ENCODE measurements at places on chromosomes 7 and 10.

DNA sequence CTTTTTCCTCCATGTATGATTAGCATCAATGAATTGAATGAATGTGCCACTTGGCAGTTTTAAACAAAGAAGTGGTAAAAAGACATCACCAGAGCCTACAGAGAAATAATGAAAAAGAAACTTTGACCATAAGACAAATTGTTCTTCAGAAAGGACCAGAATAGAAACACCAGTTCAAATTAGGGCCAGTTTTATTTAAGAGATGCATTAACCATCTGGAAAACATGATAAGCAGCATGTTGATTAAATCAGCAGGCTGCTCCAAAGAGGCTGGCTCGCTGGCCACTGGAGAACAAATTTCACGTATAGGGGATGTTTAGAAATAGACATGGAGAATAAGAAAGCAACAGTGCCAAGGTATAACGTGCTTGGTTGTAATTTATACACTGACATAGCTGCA, 242.3 kb upstream of the AOAH start:
- H3K36me3 ChIP-seq = peaks cover 16% of the 10 kb centered on the region
- H3K27ac ChIP-seq = no peak overlapping the region
- H3K27me3 ChIP-seq = no peaks in the 10 kb centered on the region
- peaks cover 50% of the 10 kb centered on the region for H3K4me1 ChIP-seq
- DNase-seq = no peak

DNA sequence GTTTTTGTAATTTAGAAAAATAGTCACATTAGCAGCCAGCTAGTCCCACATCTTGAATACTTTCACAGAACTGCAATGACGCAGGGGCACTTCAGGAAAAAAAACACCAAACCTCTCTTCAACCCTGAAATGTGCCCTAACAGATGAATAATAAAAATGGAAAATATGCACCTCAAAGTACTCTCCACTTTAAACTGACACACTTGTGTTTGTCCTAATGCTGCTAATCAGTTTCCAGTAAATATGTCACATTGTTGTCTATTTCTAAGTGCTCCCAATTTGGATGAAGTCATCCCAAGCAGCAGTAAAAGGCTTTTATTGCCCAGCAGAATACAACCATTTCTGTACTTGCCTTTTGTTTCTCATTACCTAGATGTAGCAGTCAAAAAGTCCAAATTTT, 86.7 kb downstream of the PARD3 start:
- peaks cover 6% of the 10 kb centered on the region for H3K27me3 ChIP-seq
- H3K4me1 ChIP-seq = no peaks in the 10 kb centered on the region
- H3K4me3 ChIP-seq = no peak overlapping the region
- DNase-seq = no peak
- H3K36me3 ChIP-seq = no peaks in the 10 kb centered on the region

DNA sequence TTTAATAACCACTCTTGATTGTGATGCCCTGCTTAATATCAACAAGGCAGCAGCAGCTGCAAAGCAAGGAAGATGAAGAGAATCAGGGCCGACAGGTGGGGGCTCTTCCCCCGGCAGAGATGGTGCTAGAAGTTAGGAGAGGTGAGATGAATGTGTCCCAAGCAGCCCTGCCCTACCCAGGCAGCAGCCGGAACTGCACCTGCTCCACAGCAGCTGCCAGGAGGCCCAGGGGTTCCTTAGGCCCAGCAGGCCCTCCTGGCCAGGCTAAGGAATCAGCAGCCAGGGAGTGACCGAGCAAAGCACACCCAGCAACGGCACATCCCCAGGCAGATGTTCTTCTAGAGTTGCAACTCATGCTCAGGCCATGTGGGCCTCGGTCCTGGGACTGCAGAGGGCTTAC, 17.9 kb downstream of the AFAP1L2 start:
- H3K36me3 ChIP-seq = no peaks in the 10 kb centered on the region
- H3K4me3 ChIP-seq = no peak overlapping the region
- H3K4me1 ChIP-seq = peaks cover 9% of the 10 kb centered on the region
- H3K27me3 ChIP-seq = peaks cover 34% of the 10 kb centered on the region
- H3K27ac ChIP-seq = no peak overlapping the region

GRCh38 chr10:51363415-51363814, 289.1 kb downstream of the PRKG1 start:
- H3K27me3 ChIP-seq = no peaks in the 10 kb centered on the region
- H3K36me3 ChIP-seq = no peaks in the 10 kb centered on the region
- no peak overlapping the region for H3K4me3 ChIP-seq

DNA sequence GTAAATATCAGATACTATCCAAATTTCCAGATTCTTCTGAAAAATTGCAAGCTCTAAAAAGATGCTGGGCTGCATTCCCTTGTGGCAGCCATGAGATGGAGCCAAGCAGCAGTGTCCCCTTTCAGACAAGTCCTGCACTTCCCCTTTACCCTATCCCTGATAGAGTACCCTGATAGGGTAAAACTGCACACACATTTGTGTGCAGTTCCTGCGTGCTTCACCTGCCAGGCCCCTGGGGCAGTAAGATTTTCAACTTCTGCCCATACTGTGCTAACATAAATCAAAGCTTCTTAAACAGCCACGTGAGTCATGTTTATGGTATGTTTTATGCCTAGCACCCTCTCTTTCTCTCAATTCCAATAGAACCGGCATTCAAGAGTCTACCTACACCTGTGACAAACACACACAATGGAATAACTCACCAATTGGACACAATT, 52.2 kb downstream of the IFIT5 start:
- peaks cover 24% of the 10 kb centered on the region for H3K27me3 ChIP-seq
- peaks cover 11% of the 10 kb centered on the region for H3K4me1 ChIP-seq
- no peak overlapping the region for H3K4me3 ChIP-seq
- H3K36me3 ChIP-seq = no peaks in the 10 kb centered on the region
- H3K27ac ChIP-seq = no peak overlapping the region

GRCh38 chr10:95333997-95334804, 43.4 kb upstream of the PDLIM1 start:
- H3K27ac ChIP-seq = no peak overlapping the region
- H3K4me1 ChIP-seq = no peaks in the 10 kb centered on the region
- no peak overlapping the region for H3K4me3 ChIP-seq
- no peak for DNase-seq

GRCh38 chr10:124180044-124180745, 86.8 kb upstream of the CHST15 start:
- H3K4me1 ChIP-seq = peaks cover 4% of the 10 kb centered on the region
- DNase-seq = no peak
- no peaks in the 10 kb centered on the region for H3K36me3 ChIP-seq
- no peak overlapping the region for H3K4me3 ChIP-seq
- peaks cover 6% of the 10 kb centered on the region for H3K27me3 ChIP-seq

DNA sequence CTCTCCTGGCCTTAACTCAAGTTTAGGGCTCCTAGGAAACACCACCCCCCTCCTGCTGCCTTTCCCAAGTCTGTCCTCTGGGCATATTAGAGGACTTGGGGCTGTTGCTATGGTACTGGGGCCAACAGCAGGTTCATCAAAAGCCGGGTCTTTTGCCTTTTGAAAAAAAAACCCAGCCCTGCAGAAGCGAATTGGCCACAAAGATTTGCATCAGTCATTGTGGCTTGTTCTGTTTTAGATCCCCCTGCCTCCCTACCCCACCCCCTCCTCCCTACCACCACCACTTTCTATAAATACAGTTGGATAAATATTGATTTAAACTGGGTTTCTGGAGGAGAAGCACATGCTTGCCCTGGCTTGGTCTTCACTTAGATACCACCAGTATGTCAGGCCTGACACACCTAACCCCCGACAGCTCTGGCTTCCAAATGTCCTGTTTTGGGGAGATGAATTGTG, 7.0 kb downstream of the MXI1 start:
- peaks cover 29% of the 10 kb centered on the region for H3K4me1 ChIP-seq
- H3K27ac ChIP-seq = no peak overlapping the region
- H3K27me3 ChIP-seq = peaks cover 37% of the 10 kb centered on the region

DNA sequence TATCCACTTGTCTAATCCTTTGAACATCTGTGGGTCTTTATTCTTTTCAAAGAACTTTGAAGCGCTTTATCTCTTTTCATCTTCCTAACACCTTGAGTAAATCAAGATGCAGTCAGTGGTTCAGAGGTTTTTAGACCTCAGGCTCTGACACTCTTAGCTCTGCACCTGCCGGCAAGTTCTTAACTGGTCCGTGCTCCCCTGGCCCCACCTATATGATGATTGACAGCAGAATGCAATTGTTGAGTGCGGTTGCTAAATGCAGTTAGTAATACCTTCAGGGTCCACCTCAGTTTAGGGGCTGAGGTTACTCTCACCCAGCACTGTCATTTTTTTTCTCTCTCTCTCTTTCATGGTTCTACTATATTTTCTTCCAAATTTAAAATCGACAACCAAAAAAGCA, 854.2 kb upstream of the AUTS2 start:
- H3K27me3 ChIP-seq = no peaks in the 10 kb centered on the region
- H3K4me3 ChIP-seq = no peak overlapping the region
- H3K4me1 ChIP-seq = no peaks in the 10 kb centered on the region
- DNase-seq = no peak
- no peak overlapping the region for H3K27ac ChIP-seq

DNA sequence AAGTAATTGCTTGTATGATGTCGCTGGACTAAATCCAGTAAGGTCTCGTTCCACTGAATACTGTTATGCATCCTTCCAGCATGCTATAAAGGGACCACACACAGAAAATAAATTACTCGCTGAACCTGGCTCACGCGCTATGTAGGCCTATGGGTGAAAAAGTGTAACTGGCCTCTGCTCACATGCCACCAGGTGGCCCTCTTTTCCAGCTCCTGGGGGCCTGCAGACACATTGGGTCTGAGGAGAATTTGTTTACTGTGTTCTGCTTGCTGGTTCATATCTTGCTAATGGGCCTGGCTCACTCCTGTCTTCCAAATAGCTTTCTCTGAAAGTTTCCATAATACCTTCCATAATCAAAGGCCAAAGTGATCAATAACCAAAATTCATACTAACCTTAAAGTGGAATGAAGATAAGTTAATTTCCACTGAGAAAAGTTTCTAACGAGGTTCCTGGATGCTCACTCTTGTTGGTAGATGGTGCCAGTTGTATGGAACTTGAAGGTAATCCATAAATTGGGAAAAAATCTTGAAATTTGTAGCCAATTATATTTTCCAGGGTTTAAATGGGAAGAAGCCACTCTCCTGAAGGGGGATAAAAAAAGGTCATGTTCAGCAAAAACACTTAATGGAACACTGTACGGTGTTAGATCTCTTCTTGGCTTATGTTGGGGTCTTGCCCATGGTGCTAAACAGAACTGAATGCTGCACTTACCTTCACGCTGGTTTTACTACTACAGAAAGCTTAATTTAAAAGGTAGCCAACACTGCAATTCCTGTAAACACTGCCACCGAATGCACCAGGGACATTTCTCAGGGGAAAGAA, 27.0 kb upstream of the ZPBP start:
- no peaks in the 10 kb centered on the region for H3K36me3 ChIP-seq
- H3K4me3 ChIP-seq = no peak overlapping the region
- no peak for DNase-seq
- no peak overlapping the region for H3K27ac ChIP-seq
- H3K27me3 ChIP-seq = peaks cover 18% of the 10 kb centered on the region

GRCh38 chr10:124990671-124991625, 49.0 kb downstream of the ZRANB1 start:
- no peak overlapping the region for H3K27ac ChIP-seq
- H3K4me3 ChIP-seq = no peak overlapping the region
- H3K4me1 ChIP-seq = peaks cover 6% of the 10 kb centered on the region
- no peaks in the 10 kb centered on the region for H3K27me3 ChIP-seq
- H3K36me3 ChIP-seq = peaks cover 11% of the 10 kb centered on the region
- no peak for DNase-seq

- H3K4me3 ChIP-seq = peak overlapping the region; percentile 43
- DNase-seq = no peak
- peaks cover 5% of the 10 kb centered on the region for H3K36me3 ChIP-seq
- peaks cover 10% of the 10 kb centered on the region for H3K27me3 ChIP-seq
- peaks cover 26% of the 10 kb centered on the region for H3K4me1 ChIP-seq
These were observed 3.8 kb upstream of the IL6 start for GRCh38 chr7:22723181-22723601.

DNA sequence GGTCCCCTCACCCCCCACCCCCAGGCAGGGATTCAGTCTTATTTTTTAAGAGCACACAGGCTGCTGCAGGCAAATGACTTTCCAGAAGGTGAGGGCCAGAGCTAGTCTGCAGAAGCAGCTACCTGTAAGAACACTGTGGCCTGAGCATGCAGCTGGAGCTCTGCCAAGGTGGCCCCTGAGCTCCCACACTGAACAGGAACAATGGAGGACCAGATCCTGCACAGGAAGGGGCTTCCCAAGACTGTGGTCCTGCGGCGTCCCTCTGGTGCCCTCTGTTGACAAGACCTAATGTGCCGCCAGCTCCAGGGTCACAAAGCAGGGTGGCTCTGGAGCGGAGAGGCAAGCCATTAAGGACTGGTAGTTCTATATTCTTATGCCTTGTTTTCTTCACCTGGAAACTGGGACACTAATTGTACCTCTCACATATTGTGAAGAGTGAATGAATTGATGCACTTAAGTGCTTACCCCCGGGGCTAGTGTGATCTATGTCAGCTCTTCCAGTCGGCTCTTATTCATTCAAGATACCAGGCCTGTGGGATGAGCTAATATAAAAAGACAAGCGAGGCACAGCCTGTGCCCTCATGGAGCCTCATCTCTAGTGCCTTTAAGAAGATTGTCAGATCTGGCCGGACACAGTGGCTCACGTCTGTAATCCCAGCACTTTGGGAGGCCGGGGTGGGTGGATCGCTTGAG, 8.0 kb upstream of the BEND7 start:
- H3K36me3 ChIP-seq = no peaks in the 10 kb centered on the region
- H3K27me3 ChIP-seq = peaks cover 38% of the 10 kb centered on the region
- no peak for DNase-seq
- H3K4me1 ChIP-seq = no peaks in the 10 kb centered on the region

DNA sequence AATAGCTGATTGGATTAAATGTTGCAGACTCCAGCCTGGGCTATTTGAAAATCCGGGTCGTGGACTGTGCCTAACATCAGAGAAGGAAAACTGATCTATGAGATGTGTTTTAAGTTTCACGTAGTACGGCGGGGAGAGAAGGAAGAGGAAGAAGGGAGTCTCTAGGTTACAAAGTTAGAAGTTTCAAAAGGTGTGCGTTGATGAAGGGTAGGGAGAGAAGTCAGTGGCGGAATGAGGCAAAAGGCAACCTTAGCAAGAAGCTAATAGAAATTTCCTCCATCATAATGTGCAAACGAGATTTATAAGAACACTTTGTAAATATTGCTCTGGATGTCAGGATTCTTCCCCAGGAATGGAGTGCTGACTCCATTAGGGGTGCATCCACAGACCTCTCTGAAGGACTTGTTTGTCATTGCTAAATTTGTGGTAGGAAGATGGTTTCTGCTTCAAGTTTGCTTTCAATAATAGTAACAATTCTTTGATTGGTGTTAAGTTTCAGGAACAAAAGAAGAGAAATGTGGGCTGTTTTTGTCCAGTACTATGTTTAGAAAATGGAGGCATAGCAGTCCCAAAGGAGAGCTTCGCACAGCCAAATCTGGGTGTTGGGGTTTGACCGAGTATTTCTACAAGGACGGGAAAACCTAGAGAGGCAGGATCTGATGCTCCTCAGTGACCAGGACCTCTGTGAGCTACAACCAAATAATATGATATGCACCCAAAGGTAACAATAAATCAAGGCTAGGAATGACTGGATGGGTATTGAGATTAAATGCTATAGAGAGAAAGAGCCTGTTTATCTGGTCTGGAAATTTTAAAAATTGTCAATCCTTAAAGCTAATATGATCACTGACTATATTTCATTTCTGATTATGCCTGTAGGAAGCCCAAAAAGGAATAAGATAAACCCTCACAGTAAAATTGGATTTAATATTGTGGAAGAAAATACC, 8.2 kb downstream of the TWIST1 start:
- no peak overlapping the region for H3K27ac ChIP-seq
- no peak for DNase-seq
- H3K4me3 ChIP-seq = no peak overlapping the region
- peaks cover 10% of the 10 kb centered on the region for H3K36me3 ChIP-seq
- H3K27me3 ChIP-seq = peaks cover 99% of the 10 kb centered on the region

GRCh38 chr7:66847879-66848790, 72.9 kb upstream of the TMEM248 start:
- DNase-seq = no peak
- H3K36me3 ChIP-seq = no peaks in the 10 kb centered on the region
- peak overlapping the region; percentile 69 for H3K27ac ChIP-seq
- H3K4me1 ChIP-seq = peaks cover 6% of the 10 kb centered on the region
- no peak overlapping the region for H3K4me3 ChIP-seq
